ENCODE measurements at places on chromosomes 2 and 18.

DNA sequence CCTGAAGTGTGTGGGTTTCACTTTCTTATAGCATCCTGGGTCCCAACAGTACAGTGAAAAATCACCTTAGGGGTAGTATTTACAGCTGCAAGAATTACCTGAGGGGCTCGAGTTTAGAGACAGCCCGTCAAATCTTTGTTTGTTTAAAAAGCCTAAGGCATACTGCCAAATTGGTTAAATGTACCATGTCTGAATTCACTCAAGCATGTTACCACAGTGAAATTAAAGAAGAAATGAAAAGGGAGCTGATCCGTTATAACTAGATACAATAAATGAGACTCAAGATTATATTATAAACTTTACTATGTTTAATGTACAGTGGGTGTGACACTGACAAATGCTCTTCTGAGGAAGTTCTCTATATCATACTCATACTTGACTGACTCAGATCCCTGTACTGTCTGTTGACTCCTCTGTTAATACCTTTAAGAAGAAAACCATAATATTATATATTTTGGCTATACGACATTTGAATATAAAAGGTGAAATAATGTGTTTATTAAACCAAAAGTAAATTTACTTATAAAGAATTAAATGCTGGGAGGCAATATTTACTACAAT, 107.3 kb downstream of the TMEFF2 start:
- no peak for DNase-seq

- no peak for DNase-seq
These were observed 191.7 kb upstream of the NDUFV2 start for GRCh38 chr18:8910843-8911242.

- no peak for DNase-seq
These were observed 73.3 kb upstream of the FSIP2 start for GRCh38 chr2:185665251-185665814.

- no peak for DNase-seq
These were observed 142.6 kb downstream of the INHBB start for GRCh38 chr2:120488531-120488930.

DNA sequence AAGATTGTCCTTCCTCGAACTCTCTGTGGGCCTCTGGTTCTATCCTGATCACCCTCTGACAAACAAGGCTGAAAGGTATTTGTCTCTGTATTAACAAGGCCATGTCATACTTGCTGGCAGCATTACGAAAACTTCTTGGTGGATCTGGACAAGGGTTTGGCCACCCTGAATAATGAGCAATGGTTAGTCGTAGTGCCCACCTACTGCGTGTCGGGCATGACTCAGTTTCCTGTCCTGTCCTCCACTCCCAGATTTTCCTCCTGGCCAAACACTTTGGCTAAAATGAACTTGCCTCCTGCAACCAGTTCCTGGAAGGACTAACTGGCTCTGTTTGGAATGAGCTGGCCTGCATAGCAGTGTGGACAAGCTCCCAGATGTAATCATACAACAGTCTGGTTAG, 198.5 kb upstream of the SMIM21 start:
- no peak for DNase-seq

GRCh38 chr18:70154591-70155194, 50.8 kb downstream of the RTTN start:
- DNase-seq = no peak

GRCh38 chr2:191312662-191313061, 67.5 kb downstream of the MYO1B start:
- no peak for DNase-seq

DNA sequence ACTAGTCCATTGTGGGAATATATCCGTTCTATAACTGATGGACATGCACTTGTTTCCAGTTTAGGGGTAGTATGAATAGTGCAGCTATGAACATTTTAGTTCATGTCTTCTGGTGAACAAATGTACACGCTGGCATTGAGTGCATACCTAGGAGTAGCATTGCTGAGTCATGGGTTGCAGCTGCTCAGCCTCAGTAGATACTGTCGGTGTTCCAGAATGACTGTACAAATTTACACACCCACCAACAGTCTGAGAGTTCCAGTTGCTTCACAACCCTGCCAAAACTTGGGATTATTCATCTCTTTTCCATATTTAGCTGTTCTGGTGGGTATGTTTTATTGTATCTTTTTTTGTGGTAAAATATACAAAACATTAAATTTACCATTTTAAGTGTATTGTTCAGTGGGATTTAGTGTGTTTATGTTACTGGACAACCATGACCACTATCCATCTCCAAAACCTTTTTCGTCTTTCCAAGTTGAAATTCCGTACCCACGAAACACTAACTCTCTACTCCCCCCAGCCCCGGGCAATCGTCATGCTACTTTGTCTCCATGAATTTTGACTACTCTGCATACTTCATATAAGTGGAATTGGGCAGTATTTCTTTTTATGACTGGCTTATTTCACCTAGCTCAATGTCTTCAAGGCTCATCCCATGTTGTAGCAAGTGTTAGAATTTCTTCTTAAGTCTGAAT, 281.0 kb downstream of the PRKCE start:
- DNase-seq = no peak

DNA sequence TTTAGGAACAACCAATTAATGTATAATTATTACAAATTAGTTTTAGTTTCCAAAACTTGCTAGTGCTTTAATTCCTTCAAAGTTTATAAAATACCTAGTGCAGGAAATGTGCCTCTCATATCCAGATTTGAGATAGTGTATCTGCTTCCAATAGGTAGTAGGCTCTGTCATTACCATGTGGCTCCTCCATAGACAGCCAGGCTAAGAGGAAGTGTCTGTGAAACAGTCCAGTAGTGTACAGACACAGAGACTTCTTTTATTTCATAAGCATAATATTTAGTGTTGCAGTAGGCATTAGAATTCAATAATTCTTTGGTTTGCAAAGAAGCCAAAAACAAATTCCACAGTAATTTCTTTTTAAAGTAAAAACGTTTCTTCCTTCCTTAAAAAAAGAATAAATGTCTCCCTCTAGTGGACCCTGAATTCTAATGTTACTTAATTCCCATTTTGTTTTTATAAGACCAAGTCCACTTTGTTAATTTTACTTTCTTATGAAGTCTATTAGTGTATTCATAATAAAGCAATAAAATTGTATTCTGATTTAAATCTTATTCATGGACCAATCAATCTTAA, 101.2 kb downstream of the NEB start:
- DNase-seq = no peak

DNA sequence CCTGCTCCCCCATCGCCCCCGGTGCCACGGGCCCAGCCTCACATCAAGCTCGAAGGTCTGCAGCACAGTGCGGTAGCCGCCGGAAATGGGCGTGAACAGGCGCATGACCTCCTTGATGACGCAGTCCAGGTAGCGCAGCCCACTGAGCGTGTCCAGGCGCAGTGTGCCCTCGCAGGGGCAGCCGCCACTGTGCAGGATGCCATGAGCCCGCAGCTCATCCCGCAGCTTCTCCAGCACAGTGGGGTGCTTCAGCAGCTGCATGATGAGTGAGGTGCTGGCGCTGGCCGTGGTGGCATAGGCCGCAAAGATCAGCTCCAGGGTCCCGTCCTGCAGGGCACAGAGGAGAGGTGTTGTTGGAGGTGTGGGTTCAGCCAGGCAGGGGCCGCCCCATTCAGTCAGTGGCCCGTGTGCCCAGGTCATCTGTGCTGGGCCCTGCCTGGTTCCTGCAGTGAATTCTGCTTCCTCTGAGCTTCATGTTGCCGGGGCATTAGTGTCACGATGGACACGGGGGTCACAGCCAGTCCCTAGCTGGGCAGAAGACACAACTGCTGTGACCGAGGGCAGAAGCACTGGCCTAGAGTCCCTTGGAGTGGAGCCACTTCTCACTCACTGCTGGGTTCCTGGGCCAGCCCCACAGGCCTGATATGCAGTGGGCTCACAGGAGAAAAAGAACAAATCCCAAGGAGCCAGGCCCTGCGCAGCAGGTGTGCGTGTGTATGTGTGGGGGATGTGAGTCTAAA, 14.5 kb downstream of the CYP26B1 start:
- DNase-seq = no peak

DNA sequence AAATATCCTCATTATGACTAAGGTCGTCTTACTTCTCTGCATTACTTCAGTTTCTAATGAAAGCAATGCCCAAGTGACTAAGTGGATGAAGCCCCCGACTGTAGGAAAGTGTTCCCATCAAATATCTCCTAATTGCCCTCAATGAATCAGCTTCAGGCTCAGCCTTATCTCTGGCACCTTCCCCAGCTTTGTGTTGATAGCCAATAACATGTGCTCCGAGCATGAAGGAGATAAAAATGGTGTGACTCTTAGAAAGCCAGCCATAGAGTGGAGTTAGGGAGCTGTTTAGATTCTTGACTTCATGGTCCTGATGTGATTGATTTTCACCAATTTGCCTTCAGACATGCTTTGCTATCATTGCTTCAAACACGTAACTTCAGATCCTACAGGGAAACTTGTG, 339.2 kb upstream of the NRP2 start:
- peak; percentile 8 for DNase-seq

GRCh38 chr2:219059375-219059724, 1.4 kb downstream of the IHH start:
- DNase-seq = no peak

- DNase-seq = no peak
These were observed 5.5 kb downstream of the COL6A3 start for GRCh38 chr2:237408335-237409000.

- DNase-seq = peak; percentile 23
These were observed 78.0 kb downstream of the CRIM1 start for GRCh38 chr2:36433311-36434217.

- no peak for DNase-seq
These were observed 14.6 kb upstream of the MCM6 start for GRCh38 chr2:135890835-135891234.

- peak; percentile 27 for DNase-seq
These were observed 16.8 kb upstream of the ATP8B1 start for GRCh38 chr18:57819671-57820460.

DNA sequence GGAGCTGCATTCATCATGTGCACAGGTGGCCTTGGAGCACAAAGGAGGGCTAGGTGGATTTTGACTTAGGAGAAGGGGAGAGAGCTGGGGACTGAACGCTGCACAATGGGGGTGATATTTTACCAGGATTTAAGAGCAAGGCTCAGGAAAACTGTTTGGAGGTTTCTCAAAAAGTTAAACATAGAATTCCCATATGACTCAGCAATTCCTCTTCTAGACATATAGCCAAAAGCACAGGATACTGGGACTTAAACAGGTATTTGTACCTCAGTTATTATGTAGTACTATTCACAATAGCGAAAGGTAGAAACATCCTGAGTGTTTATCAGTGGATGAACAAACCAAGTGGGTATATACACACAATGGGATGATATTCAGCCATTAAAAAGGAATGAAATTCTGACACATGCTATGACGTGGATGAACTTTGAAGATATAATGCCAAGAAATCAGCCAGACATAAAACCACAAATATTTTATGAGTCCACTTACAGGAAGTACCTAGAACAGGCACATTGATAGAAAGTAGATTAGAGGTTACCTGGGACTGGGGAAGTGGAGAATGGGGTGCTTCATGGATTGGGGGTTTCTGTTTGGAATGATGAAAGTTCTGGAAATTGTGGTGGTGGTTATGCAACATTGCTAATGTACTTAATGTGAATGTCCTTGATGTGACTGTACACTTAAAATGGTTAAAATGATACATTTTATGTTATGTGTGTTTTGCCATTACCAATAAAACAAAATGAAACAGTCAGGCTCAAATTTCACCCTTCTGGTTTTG, 216.9 kb downstream of the HAUS1 start:
- DNase-seq = no peak

GRCh38 chr2:47309952-47310800, 92.8 kb upstream of the MSH2 start:
- no peak for DNase-seq

- DNase-seq = no peak
These were observed 40.9 kb upstream of the MAPK4 start for GRCh38 chr18:50518787-50519546.
